ENCODE measurements at places on chromosomes 2 and 18.

DNA sequence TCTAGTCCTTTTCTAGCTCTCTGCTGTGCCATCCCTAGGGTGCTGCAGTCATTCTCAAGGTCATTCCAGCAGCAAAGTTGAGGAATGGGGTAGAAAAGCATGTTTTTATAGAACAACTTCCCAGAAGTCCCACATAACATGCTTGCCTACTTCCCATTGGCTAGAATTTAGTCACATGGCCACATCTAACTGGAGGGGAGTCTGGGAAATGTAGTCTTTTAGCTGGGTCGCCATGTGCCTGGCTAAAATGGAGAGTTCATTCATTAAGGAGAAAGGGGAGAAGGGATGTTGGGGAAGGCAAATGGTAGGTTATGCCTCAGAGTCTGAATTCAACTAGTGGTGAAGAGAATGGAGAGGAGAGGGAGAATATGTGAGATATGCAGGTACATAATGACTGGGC lies 85.7 kb downstream of the SLC4A3 start:
- no peak for DNase-seq

DNA sequence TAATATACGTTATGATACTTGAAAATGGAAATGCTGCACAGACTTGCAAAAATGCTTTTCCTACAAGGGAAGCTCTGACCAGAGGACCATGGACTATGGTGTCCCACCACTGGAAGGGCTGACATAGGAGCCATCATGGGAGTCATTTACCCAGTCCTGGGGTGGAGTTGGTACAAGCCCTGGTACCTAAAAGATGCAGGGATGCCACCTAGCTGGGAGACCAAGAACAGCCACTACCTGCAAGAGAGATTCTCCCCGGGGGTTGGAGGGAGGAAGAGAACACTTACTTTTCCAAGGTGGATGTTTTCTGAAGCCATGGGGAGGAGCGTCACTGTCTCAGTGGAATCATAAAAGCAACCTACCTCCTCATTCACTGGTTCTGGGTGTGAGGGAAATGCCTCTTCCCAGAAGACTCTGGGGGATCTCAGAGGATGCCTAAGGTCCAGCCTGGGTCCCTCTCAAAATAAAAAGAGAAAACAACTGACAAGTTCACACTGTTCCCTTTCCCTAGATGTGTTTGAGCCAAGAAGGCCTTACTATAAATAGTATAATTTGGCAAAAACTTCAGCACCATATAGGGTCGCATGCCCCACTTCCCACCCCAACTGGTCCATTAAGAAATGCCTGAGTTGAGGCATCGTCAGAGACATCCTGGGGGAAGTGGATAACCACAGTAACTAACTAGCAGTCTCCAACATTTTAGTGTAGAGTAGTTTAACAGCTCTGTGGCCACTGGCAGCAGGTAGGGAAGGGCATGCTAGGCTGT lies 39.9 kb downstream of the REEP1 start:
- DNase-seq: no peak

- DNase-seq: no peak
These were observed 499.0 kb downstream of the NUP35 start for GRCh38 chr2:183623227-183623626.

DNA sequence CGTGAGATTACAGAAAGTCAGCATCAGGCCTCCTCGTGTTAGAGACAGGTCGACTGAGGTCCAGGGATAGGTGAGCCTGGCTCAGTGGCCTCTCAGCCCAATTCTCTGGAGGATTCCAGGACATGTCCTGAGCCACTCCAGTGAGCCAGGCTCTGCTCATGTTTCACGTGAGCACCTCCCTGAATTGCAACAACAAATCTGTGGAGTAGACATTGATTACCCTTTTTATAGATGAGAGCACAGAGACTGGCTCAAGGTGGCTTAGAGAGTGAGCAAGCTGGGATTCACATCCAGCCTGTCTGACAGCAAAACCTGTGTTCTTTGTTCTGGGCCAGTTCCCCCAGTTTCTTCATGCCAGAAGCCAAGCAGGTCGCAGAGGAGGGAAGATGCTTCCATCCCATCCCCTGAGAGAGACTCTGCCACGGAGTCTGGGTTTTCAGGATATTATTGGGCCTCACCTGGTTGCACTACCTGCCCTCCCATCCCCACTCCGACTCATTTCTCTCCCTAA lies 46.4 kb downstream of the HS1BP3 start:
- DNase-seq: no peak

DNA sequence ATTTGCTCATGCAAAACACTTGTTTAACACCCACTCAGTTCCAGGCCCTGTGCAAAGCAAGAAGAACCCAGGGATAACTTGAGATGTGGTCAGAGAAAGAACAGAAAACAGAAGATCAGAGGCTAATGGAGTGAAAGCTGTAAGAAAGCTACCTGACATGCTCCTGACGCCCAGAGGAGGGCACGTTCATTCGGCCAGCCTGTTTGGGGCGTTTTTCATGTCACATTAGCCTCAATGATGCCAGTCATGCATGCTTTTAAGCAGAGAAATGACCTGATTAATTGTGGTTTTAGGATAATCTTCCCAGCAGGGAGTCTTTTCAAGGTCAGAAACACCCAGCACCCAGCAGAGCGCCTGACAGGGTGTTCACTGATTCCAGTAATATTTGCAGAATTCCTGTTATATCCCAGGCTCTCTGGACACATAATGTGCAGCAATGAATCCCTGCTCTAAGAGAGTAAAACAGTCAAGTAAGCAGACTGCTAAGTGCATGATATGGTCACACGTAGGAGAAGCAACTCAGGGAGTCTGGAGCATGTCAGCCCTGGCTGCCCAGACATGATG lies 320.0 kb downstream of the LRATD1 start:
- DNase-seq: no peak

DNA sequence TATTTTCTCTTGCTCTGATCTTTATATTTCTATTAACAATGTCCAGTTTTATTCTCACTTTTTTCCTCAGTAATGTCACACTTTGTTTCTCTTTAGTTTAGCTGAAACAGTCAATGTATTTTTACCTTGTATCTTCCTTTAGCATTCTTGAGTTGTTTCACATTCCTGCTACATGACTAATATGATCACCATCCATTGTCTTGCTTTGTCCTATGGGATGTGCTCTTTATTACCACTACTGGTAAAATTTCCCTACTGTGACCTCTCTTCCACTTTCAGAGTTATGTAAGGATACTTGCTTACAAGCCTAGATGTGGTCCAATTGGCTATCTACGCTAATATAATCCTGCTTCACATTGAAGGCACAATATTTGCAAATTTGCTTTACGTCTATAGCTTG lies 457.9 kb downstream of the PIK3C3 start:
- no peak for DNase-seq

GRCh38 chr2:63488118-63488713 lies 100.1 kb downstream of the WDPCP start:
- peak; percentile 15 for DNase-seq

GRCh38 chr2:33323957-33324356 lies 152.5 kb upstream of the RASGRP3 start:
- DNase-seq: no peak

GRCh38 chr2:150610670-150611279 lies 123.3 kb upstream of the RND3 start:
- peak; percentile 46 for DNase-seq

- DNase-seq: no peak
These were observed 30.4 kb downstream of the RBMS1 start for GRCh38 chr2:160463245-160463644.

GRCh38 chr2:240199133-240199870 lies 58.8 kb upstream of the OTOS start:
- no peak for DNase-seq
